Prostate gland (tissue), 2 donors: ENCODE measurements at places on chromosomes 13 and 19.

GRCh38 chr13:89740994-89741685 lies 1606.3 kb upstream of the MIR17HG start:
- DNase-seq, result no peak

- no peak for DNase-seq
Measured at GRCh38 chr19:4415352-4415751, 12.9 kb downstream of the CHAF1A start.

- no peak for DNase-seq
Measured at GRCh38 chr13:84865783-84866221, 933.4 kb downstream of the SLITRK6 start.

GRCh38 chr13:106440866-106441265 lies 94.6 kb downstream of the EFNB2 start:
- DNase-seq, result no peak

- no peak for DNase-seq
Measured at GRCh38 chr13:111488486-111489132, 168.2 kb downstream of the TEX29 start.

DNA sequence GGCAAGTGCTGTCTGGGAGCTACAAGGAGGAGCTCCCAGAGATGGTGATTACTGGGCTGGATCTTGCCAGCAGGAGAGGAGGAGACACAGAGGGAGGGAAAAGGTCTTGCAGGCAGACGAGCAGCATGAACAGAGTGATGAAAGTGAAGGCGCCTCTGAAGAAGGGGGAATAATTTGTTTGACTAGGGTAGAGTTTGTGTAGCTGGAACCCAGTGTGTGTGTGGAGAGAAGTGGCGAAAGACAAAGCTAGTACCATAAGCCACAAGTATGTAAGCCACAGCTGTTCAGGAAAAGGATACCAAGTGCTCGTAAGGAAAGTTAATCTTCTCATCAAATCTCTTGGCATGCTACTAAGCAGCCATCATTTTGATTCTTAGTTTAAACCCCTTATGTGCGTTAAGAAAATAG lies 5.4 kb downstream of the FLT1 start:
- no peak for DNase-seq
